ENCODE measurements at places on chromosomes 13 and 19.

GRCh38 chr13:27559719-27560118 lies 60.6 kb downstream of the LNX2 start:
- DNase-seq: no peak

GRCh38 chr19:5585461-5586299 lies 17.9 kb upstream of the TINCR start:
- no peak for DNase-seq

DNA sequence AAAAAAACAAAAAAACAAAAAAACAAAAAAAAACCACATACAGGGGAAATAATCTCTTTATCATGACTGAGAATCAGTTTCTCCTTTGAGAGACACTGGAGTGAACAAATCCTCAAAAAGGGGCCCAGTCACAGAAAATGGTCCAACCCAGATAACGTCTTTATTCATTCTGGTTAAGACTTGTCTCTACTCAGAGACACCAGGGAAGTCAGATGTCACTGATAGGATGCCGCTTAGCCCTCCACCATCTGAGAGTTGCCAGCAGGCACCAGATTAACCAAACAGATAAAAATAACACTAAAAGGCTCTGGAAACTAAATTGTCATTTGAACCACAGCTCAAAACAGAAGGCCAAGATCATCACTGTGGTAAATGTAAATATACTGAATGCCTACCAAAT lies 1163.4 kb upstream of the ATXN8OS start:
- no peak for DNase-seq

DNA sequence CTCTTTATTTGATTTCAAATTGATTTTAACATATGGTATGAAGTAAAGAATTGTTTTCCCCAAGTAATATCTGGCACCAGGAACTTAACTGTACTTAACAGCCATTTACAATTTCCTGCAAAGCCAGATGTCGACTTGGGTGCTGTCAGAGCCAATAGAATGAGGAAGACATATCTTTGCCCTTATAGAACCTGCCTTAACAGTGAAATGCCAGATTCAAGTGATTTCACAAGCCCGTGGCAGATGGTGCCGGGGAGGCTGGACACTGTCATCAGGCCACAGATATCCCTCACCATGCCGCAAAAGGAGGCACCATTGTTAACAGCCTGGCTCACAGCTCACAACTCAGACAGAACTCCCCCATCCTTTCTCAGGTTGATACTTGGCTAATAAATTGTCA lies 48.7 kb downstream of the ESD start:
- DNase-seq: no peak

DNA sequence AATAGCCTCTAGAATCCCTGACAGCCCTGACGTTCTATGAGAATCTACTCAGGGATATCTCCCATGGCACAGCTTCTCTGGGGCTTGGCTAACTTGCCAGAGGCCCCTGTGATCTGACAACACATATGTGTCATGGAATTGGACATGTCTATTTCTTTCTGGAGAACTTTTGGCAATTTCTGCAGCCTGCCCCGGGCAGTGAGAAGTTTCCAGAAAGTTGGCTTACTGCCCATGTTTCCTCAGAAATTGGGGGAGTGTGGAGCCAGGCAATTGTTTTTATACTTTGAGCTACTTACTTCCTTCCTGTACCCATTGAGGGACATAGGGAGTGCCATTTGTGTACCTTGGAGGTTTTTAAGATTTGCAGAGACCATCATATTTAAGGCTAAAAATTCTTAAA lies 98.9 kb downstream of the FLT1 start:
- DNase-seq: no peak

GRCh38 chr19:43704002-43704705 lies 11.7 kb upstream of the IRGC start:
- no peak for DNase-seq

DNA sequence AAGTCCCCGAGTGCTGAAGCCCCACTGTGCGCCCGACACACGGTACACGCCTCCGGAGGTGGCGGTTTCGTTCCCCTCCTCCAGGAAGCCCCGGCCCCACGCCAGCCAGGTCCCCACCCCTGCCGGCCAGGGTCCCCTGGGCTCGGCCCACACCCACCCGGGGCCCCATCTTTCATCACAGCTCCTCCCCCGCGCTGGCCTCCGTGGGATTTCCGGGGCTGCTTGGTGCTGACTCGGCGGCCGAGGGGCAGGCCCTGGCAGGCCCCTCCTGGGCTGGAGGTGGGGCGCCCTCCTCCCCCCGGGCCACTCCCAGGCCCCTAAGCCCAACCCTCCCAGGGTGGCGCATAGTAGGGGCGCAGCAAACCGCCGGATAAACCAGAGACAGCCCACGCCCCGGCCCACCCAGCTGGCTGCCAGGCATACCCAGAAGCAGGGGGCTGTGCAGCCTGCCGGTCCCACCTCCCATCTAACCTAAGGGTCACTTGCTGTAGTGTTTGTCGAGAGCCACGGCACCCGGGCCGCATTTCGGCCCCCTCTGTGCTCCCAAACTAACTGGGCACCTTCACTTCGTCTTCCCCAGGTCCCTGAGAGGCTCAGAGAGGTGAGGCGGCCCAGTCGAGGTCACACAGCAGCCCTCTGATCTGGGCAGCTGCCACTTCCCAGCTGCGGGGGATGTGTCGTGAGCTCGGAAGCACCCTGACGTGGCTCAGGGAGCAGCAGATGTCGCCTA lies 6.6 kb downstream of the ZBTB7A start:
- no peak for DNase-seq

Data from fibroblast of skin of right biceps (primary cell).